MCF 10A (cell line): ENCODE measurements at places on chromosomes 4 and X. TPM values are rescaled to one million over a fixed set of nuclear protein-coding genes. Genes with fewer than 3 reads are reported as not detected.

The SPARCL1 gene
- not detected in 2 replicates for total RNA-seq

The SLC6A14 gene
- total RNA-seq, result 0.44 TPM in 1 of 2 replicates, not detected in the other

The MFAP3L gene
- 4.1 and 7.7 TPM in 2 replicates for total RNA-seq

The IL15 gene
- total RNA-seq, result 0.51 and 1.3 TPM in 2 replicates

The GLRA2 gene
- total RNA-seq, result not detected in 2 replicates

The HPGD gene
- 0.59 and 0.77 TPM in 2 replicates for total RNA-seq

DNA sequence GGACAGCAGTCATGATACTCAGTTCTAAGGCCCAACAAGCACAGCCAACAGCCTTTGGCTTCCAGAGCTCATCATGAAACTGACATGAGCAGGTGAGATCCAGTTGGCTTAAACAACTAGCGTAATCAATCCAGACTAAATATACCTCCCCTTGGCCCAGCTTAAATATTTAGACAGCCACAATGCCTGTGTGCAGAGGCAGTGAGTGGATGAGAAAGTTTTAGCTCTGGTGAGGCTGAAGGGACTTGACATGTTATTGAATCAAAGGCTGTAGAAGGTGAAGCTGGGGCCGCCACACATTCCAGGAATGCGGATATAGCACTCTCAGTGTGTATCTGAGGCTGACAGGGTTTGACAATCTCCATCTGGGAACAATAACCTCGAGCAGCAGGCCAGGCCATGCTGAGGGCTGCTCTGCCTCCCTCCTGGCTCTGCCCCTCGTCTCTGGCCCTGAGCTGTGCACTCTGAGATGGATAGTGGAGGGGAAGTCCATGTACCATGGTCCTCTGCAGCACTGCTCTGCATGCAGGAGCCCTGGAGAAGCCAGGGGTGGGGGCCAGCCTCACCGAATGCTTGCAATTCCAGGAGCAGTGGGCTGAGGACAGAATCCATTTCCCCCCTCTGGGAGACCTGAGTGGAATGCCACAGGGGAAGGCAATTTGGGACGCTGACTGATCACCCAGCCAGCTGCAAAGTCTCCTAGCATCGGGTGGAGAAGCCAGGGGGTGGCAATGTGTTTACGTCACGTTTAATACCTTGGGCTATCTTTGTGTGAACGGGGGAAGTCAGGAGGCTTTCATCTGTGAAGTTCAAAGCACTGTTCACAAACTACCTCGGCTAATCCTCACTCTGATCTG is 37.3 kb upstream of the RASL11B start:
- no peak for DNase-seq

DNA sequence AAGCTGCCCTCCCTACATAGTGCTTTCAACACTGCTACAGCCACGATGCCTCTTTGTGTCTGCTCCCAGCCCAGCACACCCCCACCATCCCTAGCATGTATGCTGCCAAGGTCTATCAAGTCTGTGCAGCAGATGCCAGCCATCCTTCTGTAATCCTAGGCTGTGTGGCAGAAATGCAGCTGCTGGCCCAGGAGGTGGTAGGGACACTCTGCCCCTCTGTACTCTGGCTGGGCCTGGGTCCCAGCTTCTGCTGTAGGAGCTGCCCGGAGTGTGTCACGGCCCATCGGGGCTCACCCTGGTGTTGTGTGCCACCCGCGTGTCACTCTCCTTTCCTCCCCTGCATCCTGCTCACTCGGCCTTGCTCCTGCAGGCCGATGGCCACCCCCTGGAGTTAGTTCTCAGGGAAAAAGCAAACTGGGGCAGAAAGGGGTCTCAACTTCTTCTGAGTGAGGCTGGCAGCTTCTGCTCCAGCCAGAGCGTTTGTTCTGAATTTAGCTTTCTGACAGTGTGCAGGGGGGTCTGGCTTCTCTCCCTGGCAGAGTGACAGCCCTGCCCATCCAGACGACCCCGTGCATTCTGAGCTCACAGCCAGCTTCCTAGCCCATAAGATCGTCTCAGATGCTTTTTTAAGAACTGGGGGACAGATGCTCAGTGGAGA is 22.7 kb downstream of the PSAPL1 start:
- no peak for DNase-seq

- no peak for DNase-seq
Measured at GRCh38 chr4:117811731-117812130, 222.6 kb upstream of the NDST3 start.

- DNase-seq, result no peak
Measured at GRCh38 chr4:46123913-46124755, at the start of gene GABRG1. TSS of gene GABRG1 (minus strand) at chr4:46124054. CDS start at chr4:46123913, 141 bp downstream.

DNA sequence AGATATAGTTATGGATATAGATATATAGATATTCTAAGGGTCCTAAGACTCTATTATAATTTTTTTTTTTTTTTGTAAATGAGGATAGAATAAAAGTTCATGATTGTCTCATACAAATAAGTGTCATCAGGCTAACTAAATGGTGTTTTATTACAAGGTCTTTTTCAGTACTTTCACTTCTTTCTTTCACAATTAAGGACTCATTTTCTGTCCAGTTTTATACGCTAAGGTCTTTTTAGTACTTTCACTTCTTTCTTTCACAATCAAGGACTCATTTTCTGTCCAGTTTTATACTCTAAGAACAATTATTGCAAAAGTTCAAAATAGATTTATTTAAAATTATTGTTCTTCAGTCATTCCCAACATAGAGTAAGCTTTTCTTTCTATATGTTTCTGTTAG is 32.7 kb downstream of the RUFY3 start:
- DNase-seq, result no peak

DNA sequence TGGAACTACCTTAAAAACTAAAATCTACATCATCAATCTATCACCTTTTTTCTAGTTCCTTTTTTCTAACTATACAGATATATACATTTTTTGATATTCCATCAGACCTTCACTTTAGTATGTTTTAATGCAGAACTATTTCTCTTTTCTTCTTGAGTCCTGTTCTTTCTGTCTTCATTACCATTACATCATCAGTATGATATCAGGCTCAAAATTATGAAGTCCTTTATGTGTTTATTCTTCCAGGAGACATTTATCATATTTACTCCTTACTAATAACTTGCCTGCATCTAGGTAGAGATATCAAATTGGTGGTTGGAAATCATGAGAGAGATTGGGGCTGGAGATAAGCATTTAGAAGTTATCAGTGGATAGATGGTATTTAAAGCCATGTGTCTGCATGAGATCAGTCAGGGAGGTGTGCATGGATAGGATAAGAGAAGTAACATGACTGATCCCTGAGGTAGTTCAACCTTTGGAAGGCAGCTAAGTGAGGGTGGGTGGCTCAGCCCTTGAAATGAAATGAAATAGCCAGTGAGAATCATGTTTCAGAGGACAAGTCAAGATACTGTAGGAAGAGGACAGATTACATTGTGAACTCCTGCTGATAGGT is 43.1 kb downstream of the MRPL1 start:
- DNase-seq, result no peak

GRCh38 chr4:112213091-112213490 is 18.5 kb upstream of the AP1AR start:
- DNase-seq, result peak; percentile 15
